ENCODE measurements at places on chromosomes 12 and 14.

DNA sequence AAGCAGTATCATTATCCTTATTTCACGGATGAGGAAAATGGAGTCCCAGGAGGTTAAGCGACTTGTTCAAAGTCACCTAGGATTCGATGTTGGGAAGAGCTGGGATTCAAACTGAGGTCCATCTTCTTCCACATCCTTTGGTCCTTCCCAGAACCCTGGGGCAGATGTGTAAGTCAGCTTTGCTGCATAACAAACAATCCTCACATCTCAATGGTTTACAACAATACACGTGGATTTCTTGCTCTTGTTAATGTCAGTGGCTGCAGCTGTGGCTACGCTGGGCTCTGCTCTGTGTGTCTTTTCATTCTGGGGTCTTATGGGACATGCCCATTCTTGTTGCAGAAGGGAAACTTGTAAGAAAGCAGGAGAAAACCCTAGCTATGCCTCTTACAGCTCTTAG is 26.3 kb upstream of the PPP1CC start:
- no peak for DNase-seq

- no peak for DNase-seq
These were observed 3.5 kb upstream of the SENP1 start for GRCh38 chr12:48109424-48109823.

- DNase-seq, result no peak
These were observed 62.7 kb downstream of the RCOR1 start for GRCh38 chr14:102655137-102655536.

GRCh38 chr14:38730420-38730819 is 372.6 kb downstream of the SEC23A start:
- DNase-seq, result no peak

GRCh38 chr14:96987086-96987474 is 189.9 kb downstream of the VRK1 start:
- DNase-seq, result no peak
